ENCODE measurements at places on chromosomes 3 and 15.

GRCh38 chr3:184491867-184492615, 69.5 kb upstream of the EPHB3 start:
- DNase-seq: no peak

DNA sequence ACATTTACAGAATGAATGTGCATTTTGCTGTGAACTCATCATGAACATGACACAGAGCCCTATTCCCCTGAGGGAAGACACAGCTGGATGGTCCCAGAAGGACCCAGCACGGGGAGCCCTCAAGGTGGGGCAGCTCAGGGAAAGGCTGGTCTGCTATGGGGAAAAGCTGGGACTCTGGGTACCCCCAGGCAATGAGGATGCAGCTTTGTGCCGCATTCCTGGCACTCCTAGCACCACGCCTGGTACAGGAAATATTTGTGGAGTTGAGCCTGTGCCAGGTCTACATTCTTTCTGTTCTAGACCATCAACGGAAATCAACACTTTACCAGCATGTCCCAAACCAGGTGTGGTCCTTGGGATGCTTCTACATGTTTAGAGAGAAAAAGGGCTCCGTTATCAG, 74.0 kb downstream of the SRGAP3 start:
- DNase-seq: no peak

DNA sequence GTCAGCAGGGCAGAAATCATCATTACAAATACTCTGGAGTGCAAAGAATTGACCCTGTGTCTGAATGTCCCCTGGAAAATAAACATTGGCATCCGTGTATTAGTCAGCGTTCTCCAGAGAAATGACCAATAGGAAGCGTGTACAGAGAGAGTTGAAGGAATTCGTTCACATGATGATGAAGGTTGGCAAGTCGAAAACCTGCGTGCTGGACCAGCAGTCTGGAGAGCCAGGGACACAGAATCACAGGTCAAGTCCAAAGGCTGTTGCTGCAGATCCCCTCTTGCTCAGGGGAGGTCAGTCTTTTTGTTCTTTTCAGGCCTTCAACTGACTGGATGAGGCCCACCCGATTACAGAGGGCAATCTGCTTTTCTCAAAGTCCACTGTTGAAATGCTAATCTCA, 16.6 kb downstream of the GP9 start:
- DNase-seq: no peak

- DNase-seq: no peak
Measured at GRCh38 chr3:156150434-156151066, 30.2 kb downstream of the KCNAB1 start.

- DNase-seq: no peak
Measured at GRCh38 chr3:52314489-52314888, 1.6 kb upstream of the DNAH1 start.

- DNase-seq: no peak
Measured at GRCh38 chr3:57065588-57065987, 5.1 kb downstream of the SPATA12 start.

DNA sequence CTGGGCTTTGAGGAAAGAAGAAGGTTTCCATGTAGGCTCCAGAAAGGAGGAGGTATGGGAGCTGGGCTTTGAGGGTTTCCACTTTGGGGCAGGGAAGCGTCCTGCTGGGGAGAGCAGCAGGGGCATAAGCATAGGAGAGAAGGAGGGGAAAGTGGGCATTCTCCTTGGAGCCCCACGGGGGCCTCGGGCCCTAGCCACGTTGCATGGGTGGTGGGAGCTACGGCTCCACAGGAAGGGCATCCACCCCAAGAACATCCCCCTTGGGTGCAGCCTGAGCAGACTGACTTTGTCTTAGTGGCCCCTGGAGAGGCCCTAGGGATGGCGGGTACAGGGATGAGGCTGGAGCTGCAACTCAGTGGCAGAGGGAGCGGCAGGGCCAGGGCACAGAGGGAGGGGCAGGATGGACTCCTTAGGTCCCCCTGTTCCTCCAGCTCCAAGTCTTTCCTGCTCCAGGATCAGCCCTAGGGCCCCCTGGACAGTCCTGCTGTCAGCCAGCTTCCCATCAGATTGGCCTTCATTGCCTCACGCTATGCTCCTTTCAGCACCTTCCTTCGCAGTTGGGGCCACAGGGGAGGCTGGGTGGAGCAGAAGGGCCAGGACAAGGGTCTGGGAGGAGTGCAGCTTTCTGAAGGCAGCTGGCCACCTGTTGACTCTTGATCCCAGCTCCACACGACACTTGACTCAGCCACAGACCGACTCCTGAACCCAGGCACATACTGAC, 22.9 kb downstream of the PRR20G start:
- DNase-seq: no peak

- no peak for DNase-seq
Measured at GRCh38 chr3:177196008-177196455, 1.2 kb downstream of the TBL1XR1 start.

DNA sequence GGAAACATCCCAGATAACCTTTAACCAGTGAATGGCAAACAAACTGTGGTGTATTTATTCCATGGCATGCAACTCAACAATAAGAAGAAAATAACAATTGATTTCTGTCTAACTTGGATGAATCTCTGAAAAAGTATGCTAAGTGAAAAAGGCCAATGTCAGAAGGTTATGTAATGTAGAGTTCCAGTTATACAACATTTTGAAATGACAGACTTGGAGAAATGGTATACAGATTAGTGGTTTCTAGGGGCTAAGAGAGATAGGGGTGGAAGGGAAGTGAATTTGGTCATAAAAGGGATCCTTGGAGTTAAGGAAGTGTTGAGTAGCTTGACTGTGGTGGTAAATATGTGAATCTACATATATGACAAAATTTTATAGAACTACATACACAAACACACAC, 269.4 kb upstream of the SUCLG2 start:
- no peak for DNase-seq

- DNase-seq: no peak
Measured at GRCh38 chr3:46049093-46049492, 21.8 kb upstream of the XCR1 start.

DNA sequence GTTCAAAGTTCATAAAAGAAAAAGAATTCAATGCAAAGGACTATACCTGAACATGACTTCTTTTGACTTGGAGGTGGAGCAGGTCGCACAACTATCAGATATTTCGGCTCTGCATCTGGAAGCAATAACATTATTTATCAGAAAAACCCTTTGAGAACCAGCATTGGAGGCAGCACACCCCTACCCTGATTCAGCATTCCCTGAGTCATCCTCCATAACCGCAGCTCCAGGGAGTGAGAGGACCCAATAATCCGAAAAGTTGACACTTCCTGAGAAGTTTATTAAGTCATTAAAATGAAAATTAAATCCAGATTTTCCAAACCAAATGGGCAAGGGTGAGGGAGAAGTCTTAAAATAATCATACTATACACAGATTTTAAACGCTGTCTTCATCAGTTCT, 90.6 kb downstream of the ABI3BP start:
- no peak for DNase-seq

- no peak for DNase-seq
Measured at GRCh38 chr3:127569160-127569559, 21.4 kb downstream of the TPRA1 start.

DNA sequence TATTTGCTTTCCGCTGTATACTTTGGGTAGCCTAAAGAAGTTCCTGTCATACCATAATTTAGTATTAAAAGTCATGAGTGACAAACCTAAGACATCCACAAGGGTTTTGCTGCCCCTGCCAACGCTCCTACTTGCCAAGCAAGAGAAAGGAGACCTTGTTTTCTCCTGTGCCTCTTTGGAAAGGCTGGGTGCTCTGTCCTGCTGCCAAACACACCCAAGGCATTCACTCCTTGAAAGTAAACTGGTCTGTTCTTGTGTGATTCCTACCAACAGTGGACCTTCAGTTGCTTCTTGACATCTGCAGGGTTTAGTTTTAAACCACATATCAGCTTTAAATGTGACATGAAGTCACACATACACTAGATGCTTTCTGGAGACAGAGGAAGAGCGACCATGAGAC, 295.4 kb downstream of the SLC9A9 start:
- no peak for DNase-seq

- DNase-seq: no peak
Measured at GRCh38 chr3:63538919-63539318, 113.6 kb upstream of the SNTN start.

GRCh38 chr3:4376499-4376898, 73.3 kb downstream of the SETMAR start:
- no peak for DNase-seq

- no peak for DNase-seq
Measured at GRCh38 chr3:193815246-193816027, 222.4 kb downstream of the OPA1 start.

DNA sequence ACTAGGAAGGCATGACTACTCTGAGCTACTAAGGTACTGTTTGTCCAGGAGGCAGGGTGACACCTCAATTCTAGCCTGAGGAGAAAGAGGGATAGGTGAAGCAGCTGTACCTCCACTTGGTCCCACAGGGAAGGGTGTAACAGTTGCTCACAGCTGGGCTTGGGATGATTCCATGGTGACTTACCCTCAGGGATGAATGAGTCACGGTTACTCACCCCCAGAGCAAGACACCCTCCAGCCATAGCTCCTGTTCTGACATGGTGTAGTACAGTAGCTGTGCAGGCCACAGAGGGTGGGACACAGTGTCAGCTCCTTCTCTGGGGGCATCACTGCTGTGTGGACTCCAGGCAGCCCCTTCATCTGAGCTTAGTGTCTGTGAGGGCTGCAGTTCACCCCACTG, 868.6 kb upstream of the SEMA6D start:
- no peak for DNase-seq

- no peak for DNase-seq
Measured at GRCh38 chr3:23303601-23304217, 100.6 kb downstream of the UBE2E2 start.

DNA sequence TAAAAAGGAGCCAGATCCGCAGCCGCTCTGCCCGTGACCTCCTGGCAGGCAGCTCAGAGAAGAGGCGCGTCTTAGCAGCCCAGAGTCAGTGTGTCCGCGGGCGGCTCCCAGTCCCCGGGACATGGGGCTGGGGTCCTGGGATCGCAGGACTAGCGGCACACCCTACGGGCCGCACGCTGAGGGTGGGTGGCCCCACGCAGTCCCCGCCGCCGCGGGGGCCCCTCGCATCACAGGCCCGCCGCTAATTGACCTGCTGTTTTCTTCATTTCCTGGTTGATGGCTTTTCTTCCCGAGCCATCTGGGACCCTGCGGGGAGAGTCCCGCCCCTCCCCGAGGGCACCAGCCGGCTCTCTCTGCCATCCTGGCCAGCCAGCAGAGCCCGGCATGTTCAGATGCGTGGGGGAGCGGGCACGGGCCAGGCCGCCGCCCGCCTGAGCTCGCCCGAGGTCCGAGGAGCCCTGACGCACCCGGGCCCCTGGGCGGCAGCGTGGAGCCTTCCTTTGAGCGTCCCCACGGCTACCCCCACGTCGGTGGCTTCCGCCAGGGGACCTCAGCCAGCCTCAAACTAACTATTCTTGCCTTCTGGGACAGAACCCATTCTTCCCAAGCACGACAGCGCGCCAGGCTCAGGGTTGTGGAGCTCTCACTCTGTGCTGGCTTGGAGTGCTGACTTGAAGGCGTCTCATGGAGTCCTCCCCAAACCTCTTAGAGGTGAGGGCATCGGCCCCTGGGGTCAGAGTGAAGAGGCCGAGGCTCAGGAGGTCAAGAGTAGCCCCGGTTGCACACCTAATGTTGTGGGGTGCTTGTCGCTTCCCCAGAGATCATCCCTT, 34.6 kb upstream of the CACNA2D3 start:
- no peak for DNase-seq

DNA sequence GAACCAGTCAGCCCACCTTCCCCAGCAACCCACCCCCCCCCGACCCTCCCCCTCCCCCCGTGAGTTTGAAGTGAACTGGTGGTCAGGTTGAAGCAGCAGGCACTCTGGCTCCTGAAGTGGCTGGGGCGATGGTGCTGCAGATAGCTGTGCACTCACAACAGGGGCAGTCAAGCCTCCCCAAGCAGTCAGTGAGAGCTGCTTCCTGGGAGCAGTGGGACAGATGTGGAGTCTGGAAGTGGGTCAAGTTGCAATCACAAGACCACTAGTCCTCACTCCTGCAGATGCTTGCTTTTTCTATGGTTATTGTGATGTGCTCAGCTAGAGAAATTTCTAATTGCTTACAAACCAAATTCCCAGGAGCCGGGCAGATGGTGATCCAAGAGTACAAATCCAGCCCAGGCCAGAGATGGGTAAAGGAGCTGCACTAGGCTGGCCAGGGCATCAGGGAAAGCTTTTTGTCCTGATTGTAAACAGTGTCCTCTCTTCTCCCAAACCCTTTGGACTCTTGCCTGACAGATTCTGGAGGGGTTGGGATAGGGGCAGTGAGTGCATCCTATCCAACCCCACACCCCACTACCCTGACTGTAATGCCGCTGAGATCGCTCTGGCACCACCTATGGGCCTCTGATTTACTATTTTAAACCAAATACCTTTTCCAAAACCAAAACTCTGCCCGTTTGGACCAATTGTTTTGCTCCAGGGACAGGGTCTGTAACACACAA, 9.8 kb upstream of the CLPX start:
- DNase-seq: no peak

DNA sequence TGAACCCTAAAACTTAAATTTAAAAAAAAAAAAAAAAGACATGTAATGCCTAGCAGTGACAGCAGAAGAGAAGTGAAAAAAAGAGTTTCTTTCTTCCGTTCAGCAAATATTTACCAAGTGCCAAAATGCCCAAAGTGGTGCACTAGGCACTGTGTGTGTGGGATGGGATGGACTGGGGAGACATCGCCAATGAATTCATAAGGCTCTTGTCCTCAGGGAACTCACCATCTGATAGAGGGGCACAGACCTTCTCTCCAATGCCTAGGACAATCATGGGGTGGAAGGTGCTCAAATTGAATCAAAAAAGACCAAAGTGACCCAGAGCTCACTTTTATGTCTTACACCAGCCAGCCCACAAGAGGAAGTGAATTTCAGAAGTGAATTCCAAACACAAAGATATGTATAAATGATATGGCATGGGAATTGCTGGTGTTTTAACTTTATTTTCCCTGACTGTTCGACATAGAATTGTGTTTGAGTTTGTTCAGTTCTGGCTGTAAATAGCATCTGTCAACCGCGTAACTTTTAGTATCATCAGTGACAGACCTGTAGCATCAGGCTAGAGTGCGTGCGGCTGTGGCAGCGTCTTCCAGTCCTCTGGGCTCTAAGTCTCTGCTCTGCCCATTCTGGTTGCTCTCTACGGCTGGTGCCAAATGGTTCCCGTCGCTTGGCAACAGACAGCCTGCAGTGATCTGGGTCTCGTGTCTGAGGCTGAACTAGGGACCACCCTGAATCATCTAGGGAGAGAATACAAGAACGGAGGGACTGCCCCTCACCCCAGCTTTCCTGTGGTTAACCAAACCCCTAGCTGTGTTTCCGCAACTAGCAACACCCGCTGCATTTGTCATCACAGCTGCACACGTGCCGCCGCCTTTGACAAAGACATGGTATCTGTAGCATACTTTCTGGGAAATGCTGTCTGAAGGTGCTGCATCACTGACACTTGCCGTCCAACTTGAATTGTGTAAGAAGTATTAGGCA, 154.0 kb upstream of the THBS1 start:
- DNase-seq: peak; percentile 35

- no peak for DNase-seq
Measured at GRCh38 chr3:49711489-49711888, 8.0 kb downstream of the AMIGO3 start.

- no peak for DNase-seq
Measured at GRCh38 chr3:54964081-54964480, 36.2 kb upstream of the LRTM1 start.

Measured in stimulated activated CD4-positive, alpha-beta T cell treated with anti-CD3 and anti-CD28 coated beads, Interleukin-15, amount 100 ng/mL, for 1 hour (primary cell).